Mesothelial cell of epicardium (in vitro differentiated cells): ENCODE measurements at places on chromosomes 7 and 10. TPM values are rescaled to one million over a fixed set of nuclear protein-coding genes. Genes with fewer than 3 reads are reported as not detected.

The UPK3BL1 gene
- total RNA-seq, result 18.3 to 26.8 TPM (median 26.6 TPM) in 3 replicates

The FAM237B gene
- total RNA-seq, result not detected in 3 replicates

The TMEM140 gene
- total RNA-seq, result 0.14 to 0.40 TPM in 2 of 3 replicates, not detected in the other

- H3K36me3 ChIP-seq, result no peaks in the 10 kb centered on the region
- peaks cover 4% of the 10 kb centered on the region for H3K4me1 ChIP-seq
- no peak overlapping the region for H3K27ac ChIP-seq
- H3K27me3 ChIP-seq, result no peaks in the 10 kb centered on the region
- H3K4me3 ChIP-seq, result no peak overlapping the region
These were observed 406.3 kb upstream of the KLF6 start for GRCh38 chr10:4191354-4191753.
